CD4-positive, alpha-beta T cell treated with Interleukin-15 for 4 hours (primary cell): ENCODE measurements at places on chromosomes 1 and 21.

DNA sequence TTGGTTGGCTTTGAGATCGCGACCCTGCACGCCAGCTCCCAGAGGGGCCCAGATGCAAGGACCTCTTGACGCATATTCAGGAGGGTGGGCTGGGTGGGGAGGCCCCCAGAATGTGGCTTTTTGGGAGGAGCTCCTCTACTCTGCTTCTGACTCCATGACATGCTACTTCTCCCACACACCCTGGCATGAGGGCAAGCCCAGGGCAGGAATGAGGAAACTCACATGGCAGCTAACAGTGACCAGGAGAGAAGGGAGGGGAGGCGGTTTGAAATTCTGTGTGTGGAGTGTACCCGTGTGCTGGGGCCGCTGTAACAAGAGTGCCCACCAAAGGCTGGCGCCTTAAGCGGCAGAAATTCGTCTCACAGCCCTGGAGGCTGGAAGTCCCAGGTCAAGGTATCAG lies 61.3 kb upstream of the GPR153 start:
- no peak for DNase-seq

DNA sequence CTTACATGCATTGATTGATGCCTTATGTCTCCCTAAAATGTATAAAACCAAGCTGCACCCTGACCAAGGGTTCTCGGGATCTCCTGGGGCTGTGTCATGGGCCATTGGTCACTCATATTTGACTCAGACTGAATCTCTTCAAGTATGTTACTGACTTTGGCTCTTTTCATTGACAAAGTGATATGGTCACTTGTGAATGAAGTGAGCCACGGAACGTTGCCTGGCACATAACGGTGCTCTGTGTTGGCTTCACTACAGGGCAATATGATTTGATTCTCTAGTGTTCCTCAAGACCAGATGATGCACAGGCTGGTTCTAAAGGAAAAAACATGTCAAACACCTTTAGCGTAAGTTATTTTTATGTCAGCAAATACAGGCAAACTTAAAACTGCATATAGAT lies 11.4 kb upstream of the IL10RB start:
- DNase-seq: no peak

DNA sequence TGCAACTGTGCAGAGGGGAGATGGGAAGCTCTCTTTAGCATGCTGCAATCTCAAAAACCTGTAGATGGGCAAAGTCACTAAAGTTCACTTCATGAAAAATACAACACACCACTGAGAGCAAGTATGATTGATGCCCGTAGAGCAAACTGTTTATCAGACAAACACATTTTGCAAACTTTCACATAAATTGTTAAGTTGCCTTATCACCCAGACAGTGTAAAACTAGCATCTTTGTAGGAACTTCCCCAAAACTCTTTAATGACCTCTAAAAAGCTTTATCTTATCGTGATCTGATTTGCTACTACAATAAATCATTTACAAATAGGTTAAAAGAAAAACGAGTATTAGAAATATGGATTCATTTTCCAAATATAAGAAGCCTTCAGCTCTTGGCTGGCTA lies 391.0 kb downstream of the LMO4 start:
- DNase-seq: no peak

DNA sequence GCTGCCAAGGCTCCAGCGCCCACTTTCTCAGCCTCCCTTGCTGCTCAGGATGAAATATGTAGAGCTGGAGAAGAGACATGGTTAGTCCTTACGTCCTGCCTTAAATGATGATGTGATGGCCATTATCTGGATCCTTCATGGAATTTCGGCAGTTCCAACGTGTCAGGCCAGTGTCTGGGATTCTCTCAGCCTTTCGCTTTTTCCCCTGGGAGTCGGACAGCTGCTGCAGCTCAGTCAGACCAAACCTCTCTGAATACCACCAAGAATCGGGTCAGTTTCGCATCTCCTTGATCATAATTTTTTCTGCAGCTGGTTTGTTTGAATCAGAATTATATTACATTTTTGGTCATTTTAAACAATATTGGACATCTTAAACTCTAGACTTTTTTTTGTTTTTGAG lies 22.3 kb upstream of the KLHDC8A start:
- no peak for DNase-seq

GRCh38 chr1:158177700-158178450 lies 2.8 kb upstream of the CD1D start:
- no peak for DNase-seq
